ENCODE measurements at places on chromosomes 7 and 10.

DNA sequence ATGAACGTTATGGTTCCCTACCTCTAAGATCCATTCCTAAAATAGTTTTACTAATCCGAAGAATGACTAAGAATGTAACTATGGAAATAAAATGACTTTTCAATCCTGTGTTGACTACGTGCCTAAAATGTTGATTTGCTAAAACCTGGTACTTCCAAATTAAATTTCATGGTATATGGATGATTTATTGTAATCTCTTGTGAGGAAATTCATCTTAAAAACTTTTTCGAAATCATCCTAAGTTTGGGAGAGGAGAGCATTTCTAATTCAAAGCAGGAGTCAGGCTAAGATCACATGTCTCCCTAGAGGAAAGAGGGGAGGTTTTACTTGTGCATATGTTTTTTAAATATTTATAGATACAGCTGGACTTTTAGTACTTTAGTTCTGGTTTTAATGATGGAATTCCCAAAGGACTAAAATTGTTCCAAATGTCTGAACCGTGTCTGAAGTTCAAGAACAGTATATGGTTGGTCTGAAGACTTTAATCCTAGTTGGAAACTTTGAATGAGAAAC, 483.9 kb downstream of the AUTS2 start:
- peak; percentile 79 for DNase-seq

DNA sequence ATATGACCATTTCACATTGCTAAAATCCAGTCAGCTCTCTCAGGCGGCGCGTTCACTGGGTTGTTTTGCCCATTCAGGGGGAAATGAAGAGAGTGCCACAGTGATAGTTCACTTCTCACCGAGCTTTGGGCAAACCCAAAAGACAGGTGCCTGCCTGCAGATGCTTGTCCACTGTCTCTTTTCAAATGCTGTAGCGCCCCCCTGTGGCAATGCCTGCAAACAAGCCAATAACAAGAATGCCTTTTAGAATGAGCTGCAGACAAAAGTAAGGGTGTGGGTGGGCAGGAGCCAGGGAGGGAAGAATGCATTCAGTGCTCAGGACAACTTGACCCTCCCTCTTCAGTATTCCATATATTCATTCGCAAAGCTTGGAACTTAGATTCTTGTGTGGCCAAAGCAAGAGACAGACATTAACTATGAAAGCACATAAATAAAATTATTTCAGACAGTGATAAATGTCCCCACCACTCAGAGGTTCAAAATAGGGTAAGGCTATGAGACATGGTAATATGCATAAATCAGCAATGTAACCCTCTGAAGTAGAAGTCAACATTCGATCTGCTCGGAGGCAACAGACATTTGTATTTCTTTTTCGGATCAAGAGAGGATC, 86.9 kb downstream of the JAZF1 start:
- no peak for DNase-seq

GRCh38 chr10:34587680-34588019, 227.4 kb downstream of the PARD3 start:
- DNase-seq: no peak

DNA sequence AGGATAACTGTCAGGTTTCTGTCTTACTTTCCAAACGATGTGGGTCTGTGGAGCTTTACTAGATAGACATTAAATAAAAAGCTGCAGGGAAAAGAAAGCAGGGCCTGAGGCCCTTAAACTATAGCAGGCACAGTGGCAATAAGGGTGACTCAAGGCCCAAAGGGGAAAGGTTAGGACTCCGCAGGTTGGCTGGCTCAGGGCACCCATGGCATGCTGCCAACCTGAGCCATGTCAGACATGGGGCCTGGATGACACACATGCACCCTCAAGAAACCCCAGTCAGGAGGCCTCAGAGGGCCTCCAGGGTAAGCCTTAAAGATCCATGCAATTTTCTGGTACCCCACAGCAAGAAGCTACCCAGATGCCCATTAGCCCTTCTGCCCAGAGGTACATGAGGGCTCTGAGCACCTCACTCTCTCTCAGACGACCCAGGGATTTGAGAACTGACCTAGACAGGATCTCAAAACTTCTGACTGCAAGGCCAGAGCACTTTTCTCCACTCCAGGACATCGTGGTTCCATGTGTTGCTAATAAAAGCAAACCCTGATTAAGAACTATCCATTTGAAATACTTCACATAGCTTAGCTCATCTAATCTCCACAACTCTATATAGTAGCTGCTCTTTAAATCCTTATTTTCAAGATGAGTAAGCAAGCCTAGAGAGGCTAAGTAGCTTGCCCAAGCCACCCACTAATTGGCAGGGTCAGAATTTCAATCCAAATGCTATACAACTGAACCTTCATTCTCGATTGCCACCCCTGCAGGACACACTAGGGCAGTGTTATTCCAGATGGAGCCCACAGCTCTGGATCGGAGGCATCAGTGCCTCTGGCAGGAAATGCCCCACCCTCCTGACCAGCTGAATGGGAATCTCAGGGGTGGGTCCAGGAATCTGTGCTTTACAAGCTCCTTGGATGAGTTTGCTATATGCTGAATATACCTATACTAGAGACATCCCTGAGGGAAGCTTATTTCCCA, 132.5 kb upstream of the EFCAB10 start:
- DNase-seq: no peak

GRCh38 chr10:78712147-78712546, 356.6 kb upstream of the ZMIZ1 start:
- no peak for DNase-seq

- no peak for DNase-seq
These were observed 44.2 kb downstream of the JMJD1C start for GRCh38 chr10:63421591-63421990.

DNA sequence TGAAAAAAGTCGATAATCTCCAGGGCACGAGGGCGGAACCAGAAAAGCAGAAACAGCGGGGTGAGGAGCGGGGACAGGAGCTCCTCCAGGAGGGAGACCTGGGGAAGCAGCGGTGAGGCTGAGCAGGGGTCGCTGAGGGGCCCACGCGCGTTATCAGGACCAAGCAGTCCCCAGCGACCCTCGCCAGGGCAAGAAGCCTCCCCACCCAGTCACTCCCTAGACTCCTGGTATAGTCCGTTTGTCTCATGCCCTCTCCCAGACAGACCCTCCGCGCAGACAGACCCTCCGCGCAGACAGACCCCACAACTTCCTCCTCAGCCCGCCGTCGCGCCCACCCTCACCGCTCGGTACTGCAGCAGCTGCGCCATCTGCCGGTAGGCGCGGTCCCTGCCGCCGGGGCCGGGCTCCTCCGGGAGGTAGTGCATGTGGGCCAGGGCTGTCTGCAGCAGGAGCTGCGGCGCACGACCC, 6.3 kb downstream of the ATG9B start:
- no peak for DNase-seq

GRCh38 chr7:29196191-29196590, 1.6 kb downstream of the CHN2 start:
- no peak for DNase-seq

GRCh38 chr7:1572111-1572822, 2.4 kb upstream of the PSMG3 start:
- no peak for DNase-seq

GRCh38 chr10:2212244-2212834, 475.0 kb upstream of the ADARB2 start:
- no peak for DNase-seq

DNA sequence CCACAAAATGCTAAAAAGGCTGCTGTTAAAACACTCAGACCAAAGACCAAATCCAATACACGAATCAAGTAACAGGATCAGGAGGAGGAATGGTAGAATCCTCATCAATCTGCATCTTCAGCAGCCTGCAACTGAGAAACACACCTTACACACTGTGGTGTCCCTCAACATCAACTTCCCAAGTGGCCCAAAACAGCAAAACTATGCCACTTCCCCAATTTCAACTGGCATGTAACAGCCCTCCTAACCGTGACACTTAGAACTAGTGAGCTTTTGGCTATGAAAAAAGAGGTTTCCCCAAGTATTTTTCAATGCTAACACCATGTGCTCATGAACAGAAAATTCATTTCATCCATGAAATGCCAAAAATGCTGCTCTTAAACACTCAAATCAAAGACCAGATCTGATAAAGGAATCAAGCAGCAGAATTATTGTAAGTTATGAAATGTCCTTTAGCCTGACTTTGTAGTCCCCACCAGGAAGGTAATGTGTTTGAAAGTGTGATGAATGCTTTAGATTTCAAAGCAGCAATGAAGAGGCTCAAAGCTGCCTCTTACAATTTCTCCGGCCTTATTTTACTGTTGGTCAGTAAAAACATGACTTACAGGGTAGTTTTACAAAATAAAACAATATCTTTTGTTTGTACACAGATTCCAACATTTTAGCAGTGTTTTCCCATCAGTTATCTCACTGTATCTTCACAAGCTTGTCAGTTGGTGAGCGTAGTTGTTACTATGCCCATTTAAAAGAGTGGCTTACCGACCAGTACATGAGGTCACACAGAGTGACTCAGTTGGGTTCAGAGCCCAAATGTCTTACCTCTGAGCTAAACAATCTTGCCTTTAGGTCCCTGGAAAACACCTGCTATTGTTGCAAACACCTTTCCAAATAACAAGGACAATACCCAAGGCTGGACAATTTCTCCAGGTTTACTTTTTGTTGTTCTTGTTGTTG, 65.7 kb upstream of the ASAH2 start:
- no peak for DNase-seq

- no peak for DNase-seq
These were observed 242.2 kb downstream of the HGF start for GRCh38 chr7:81527651-81528050.

GRCh38 chr7:96870185-96870584, 135.2 kb upstream of the DLX6 start:
- DNase-seq: no peak

- DNase-seq: no peak
These were observed 4.4 kb upstream of the CLIP2 start for GRCh38 chr7:74284781-74285259.

DNA sequence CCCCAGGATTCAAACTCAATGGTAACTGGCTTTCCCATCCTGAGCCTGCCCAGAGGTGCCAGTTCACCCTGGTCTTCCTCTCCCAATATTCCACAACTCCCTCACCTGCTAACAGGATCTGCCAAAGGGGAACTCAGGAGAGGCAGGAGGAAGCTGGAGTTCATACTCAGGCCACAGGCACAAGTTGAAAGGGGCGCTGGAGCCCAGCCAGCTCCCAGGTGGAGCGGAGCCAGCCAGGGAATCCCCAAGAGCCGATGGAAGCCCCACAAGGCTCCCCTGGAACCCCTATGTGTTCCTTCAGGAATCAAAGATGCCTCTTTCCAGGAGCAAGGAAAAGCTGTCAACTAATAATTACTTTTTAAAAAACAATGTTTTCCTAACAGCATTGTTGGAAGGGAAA, 63.5 kb downstream of the SH3PXD2A start:
- no peak for DNase-seq

DNA sequence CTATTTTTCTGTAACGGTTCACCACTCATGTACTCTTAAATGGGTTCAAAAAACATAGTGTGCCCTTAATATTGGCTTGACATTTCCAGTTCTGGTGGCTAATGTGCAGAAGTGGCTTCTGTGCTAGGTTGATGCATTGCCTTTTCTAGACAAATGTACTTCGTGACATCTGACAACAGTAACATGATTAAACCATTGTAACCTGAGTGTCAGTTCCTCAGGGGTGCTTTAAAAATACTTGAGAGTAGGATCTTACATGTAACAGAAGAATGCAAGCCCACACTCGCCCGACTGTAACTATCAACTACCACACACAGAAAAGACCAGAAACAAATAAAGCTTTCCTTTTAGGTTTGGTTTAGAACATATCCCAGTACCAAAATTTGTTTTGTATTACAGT, 393.4 kb upstream of the NFE2L3 start:
- DNase-seq: no peak

GRCh38 chr7:47704936-47705335, 123.0 kb upstream of the TNS3 start:
- DNase-seq: no peak

DNA sequence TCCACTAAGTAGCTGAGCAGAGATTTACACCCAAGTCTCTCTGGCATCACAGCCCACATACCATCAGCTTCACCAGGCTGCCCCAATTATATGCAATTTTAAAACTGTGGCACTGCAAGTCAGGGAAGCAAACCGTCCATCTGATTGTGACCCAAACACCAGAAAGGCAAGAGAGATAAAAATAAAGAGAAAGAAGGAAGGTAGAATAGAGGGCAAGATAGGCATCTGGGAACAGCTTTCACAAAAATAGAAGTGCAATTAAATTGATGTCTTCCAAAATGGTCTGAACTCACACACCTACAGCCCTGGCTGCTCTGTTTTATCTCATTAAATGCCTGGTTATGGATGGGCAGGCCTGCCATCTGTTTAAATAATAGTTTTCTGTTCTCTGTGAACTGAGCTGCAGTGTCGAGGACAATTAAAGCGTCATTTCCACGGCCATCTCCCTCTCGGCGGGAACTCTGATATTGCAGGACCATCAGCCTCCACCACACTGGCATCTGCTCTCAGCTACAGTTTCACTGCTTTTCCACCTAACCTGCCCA, 509.1 kb downstream of the INHBA start:
- no peak for DNase-seq

- DNase-seq: no peak
These were observed 196.7 kb upstream of the TMEM72 start for GRCh38 chr10:44714451-44714850.

DNA sequence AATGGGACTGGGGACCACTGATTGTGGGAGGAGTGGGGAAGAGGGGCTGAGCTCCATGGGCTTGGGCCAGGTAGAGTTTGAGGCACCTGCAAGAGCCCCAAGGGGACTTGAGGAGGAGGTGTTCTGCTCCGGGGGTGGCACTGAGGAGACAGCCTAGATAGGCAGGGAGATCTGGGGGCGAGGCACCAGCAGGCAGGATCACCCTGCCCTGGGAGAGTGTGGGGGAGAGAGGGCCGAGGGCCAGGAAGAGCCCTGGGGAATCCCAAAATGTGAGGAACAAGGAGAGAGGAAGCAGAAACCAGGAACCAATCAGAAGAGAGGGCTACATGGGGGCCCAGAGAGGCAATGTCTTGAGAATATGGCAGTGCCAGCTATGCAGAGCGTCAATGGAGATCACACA, 34.6 kb downstream of the LEP start:
- DNase-seq: no peak

DNA sequence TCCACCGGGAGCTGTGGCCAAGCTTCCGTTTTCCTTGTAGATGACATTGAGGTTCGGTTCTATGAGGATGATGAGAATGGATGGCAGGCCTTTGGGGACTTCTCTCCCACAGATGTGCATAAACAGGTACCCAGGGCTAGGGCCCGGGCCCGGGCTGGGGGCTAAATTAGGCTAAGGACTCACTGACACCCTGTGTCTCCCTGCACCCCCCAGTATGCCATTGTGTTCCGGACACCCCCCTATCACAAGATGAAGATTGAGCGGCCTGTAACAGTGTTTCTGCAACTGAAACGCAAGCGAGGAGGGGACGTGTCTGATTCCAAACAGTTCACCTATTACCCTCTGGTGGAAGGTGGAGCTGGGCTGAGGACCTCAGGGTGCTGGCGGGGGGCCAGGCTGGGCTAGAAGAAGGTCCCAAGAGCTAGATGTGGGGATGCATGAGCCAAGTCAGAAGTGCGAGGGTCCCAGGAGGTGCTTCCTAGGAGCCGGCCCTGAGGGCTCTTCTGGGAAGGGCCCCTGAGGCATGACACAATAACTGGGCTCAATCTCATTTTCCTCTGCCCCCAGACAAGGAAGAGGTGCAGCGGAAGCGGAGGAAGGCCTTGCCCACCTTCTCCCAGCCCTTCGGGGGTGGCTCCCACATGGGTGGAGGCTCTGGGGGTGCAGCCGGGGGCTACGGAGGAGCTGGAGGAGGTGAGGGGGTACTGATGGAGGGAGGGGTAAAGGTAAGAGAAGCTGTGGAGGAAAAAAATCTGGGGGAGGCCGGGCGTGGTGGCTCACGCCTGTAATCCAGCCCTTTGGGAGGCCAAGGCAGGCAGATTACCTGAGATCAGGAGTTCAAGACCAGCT, 2.9 kb downstream of the NFKB2 start:
- no peak for DNase-seq
